COLO829 (cell line): ENCODE measurements at places on chromosomes 2 and 18.

- DNase-seq, result no peak
Observed at GRCh38 chr2:203799908-203800307, 67.7 kb upstream of the CTLA4 start.

DNA sequence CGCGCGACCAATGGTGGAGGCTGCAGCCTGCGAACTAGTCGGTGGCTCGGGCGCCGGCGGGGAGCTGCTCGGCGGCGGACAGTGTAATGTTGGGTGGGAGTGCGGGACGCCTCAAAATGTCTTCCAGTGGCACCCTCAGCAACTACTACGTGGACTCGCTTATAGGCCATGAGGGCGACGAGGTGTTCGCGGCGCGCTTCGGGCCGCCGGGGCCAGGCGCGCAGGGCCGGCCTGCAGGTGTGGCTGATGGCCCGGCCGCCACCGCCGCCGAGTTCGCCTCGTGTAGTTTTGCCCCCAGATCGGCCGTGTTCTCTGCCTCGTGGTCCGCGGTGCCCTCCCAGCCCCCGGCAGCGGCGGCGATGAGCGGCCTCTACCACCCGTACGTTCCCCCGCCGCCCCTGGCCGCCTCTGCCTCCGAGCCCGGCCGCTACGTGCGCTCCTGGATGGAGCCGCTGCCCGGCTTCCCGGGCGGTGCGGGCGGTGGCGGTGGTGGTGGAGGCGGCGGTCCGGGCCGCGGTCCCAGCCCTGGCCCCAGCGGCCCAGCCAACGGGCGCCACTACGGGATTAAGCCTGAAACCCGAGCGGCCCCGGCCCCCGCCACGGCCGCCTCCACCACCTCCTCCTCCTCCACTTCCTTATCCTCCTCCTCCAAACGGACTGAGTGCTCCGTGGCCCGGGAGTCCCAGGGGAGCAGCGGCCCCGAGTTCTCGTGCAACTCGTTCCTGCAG is at the start of gene HOXD9:
Gene HOXD9, plus strand, starts transcription at position 37 of the 728 bp plus-strand sequence. Its CDS starts 50 bp downstream, at position 87.
- peak; percentile 63 for DNase-seq

- DNase-seq, result no peak
Observed at GRCh38 chr2:85194780-85195480, 61.7 kb downstream of the TCF7L1 start.

DNA sequence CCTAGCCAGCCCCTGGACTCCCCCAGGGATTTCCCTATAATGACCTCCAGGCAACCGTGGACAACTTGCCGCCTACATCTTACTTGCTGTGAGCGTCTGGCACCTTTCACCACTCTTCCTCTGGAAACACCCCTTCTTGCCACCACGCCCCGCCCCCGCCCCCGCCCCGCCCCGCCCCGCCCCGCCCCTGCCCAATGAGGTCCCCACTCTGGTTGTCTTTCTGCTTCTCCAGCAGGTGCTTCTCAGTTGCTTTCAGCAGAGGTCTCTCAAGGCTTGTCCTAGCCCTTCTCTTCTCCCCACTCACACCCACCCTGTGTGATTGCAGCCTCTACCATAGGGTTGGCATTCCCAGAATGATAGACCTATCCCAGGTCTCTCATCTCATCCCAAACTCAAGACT is 214.5 kb downstream of the EN1 start:
- no peak for DNase-seq

- DNase-seq, result no peak
Observed at GRCh38 chr2:135043345-135043744, 3.9 kb downstream of the MAP3K19 start.

GRCh38 chr2:159118859-159119500 is 150.5 kb downstream of the TANC1 start:
- no peak for DNase-seq

- DNase-seq, result no peak
Observed at GRCh38 chr18:24595561-24596031, 135.2 kb downstream of the HRH4 start.

- DNase-seq, result no peak
Observed at GRCh38 chr2:157498483-157498882, 54.6 kb upstream of the CYTIP start.

DNA sequence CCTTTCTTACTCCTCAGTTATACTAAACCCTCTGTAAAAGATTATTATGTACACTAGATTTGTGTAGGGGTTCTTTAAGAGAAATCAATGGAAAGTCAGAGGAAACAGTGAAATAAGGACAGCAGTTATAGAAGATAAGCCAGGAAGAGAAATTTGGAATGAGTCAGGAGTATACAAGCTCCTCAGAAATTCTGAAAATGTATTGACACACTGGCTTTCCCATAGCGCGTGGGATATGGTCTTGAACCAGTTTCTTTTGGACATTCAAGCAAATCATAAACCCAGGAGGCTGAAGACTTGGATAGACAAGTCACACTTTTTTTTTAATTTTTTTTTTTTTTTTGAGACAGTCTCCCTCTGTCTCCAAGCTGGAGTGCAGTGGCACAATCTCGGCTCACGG is 316.1 kb upstream of the MMADHC start:
- DNase-seq, result no peak

- no peak for DNase-seq
Observed at GRCh38 chr2:233815861-233816260, 37.7 kb downstream of the MROH2A start.

GRCh38 chr2:64609227-64609941 is 44.3 kb downstream of the SERTAD2 start:
- DNase-seq, result no peak

DNA sequence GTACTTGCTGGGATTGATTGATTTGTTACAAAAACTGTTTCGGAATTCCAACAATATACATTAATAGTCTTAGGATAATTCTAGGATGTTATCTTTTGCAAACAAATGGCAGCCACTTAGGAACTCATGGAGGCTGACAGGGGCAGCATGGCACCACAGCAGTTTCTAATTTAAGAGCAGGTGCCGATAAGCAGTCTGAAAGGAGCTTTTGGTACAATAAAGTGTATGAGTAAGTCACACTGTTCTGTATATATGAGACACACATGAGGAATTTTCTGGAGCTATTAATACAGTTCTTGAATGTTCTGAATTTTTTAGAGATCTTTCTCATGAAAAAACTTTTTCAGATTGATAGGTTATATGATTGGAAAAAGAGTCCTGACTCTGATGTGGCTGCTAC is 52.2 kb downstream of the EIF5B start:
- no peak for DNase-seq

DNA sequence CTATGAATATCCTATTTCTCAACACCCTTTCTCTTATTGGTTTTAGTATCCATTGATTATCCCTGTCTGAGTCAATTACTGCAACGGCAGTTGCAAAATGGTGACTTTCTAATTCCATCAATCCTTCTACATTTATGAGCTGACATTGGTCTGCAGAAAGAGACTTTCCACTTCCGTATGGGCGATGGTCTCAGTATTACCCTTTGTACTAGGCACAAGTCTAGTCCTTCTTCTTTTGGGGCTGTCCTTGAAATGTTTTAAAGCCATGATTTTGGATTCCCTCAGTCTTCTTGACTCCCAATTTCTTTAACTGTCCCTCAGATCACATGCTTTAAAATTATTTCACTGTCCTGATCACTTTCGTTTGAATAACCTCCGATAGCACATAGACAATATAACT is 32.7 kb upstream of the SOCS6 start:
- no peak for DNase-seq

DNA sequence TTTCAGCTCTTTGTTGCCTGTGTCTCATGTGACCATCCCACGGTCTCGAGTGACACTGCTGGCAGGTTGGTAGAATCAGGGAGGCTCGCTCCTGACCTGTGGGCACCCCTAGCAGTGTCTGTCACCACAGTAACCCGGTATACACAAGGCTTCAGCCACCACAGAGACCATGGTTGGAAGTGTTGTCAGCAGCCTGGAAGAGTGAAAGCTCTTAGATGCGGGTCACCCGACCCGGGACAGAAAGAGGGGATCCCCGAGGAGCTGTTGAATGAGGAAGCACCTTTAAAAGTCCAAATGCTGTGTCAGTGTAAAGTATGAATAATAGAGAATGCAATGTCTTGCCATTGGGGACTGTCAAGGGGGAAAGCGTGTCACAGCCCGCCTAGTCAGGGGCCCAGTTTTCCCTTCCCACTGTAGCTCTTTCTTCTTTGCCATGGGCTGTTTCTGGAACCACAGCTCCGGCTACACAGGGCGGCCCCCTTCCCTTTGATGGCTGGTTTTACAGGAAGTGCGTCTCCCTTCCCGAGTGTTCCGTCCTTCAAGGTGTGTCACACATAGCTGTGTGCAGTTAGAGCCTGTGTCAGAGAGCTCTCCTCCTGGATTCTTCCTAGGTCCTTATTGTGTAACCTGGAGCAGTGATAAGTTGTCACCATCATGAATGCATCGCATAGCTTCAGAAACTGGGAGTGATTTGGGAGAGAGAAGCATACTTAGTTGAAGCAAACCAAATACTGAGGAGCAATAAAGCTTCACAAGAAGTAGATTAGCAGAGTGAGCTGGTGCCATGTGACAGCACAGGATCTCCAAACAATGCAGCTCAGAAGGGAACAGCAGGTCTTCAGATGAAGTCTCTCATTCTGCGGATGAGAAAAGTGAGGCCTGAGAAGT is 81.4 kb downstream of the MTCL1 start:
- no peak for DNase-seq

DNA sequence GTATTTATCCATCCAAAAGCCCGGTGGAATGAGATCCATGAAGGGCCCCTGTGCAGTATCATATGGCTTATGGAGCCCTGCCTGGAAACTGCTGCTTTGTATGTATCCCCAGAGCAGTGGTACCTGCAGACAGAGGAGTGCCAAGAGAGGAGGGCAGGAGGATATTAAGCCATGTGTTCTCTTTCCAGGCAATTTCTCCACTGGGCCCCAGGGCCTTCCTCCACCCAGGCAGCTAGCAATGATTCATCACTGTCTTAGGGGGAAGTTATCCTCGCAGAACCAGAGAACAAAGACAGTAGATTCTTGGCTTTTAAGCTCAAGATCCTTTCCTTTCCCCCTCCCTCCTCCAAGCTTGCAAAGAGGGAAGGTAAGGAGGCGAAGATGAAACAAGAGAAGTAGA is 98.1 kb downstream of the LRRC30 start:
- peak; percentile 40 for DNase-seq

DNA sequence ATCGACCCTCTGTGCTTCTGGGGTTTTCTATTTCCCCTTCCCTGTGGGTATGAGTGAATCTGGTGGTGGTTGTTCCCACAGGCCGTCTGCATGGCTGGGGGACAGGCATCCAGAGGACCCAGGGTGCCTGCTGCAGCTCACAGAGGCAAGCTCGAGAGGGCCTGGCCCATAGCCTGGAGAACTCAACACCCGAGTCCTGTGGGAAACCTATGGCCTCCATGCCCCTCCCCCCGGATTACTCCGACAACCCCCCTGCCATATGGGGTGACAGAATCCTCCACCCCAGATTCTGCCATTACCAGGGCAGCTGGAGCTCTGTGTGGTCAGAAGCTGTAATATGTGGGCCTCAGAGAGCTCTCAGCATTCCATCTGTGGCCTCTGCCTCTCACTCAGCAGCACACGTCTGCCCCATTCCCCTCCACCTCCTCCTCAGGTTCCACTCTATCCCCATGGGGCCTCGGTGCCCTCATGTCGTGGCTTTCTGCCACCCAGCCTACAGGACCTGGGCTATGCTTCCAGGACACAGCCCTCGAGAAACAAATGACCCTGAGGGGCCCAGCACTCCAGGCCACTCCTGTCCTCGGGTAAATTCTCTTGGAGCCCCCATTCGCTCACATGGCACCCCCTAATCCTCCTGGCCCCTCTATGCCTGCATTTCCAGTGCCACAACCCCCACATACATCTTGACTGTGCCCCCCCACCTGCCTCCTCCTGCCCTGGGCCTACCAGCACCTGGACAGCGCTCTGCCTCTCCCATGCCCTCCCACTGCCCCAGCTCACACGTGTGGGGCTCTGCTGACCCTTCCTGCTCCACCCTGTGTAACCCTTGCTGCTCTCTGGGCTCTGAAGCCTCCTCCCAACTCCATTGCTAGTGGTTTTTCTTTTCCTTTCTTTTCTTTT is 3.6 kb downstream of the MZT2A start:
- DNase-seq, result no peak
